Activated gamma-delta T cell treated with Interleukin-2 at 50 U/mL for 16 hours (primary cell): ENCODE measurements at places on chromosomes 1 and 21.

- DNase-seq: no peak
Measured at GRCh38 chr21:37564924-37565529, 198.5 kb downstream of the DYRK1A start.

DNA sequence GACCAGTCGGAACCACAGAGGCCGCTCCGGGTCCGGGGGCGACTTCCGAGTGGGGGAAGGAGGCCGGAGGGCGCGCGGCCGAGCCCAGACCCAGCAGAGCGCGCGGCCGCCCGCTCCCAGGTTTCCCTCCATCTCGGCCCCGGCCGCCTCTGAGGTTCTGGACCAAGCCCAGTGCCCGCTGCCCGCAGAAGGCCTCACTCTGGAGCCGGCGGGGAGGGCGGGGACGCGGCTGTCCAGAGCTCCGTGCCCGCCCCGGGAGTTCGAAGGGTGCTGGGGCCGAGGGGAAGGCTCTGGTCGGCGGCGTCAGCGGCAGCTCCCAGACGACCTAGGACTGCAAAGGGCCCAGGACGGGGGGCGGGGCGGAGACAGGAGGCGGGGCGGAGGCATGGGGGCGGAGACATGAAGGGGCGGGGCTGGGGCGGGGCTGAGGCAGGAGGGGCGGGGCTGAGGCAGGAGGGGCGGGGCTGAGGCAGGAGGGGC is 48.0 kb upstream of the SLC19A1 start:
- peak; percentile 67 for DNase-seq

DNA sequence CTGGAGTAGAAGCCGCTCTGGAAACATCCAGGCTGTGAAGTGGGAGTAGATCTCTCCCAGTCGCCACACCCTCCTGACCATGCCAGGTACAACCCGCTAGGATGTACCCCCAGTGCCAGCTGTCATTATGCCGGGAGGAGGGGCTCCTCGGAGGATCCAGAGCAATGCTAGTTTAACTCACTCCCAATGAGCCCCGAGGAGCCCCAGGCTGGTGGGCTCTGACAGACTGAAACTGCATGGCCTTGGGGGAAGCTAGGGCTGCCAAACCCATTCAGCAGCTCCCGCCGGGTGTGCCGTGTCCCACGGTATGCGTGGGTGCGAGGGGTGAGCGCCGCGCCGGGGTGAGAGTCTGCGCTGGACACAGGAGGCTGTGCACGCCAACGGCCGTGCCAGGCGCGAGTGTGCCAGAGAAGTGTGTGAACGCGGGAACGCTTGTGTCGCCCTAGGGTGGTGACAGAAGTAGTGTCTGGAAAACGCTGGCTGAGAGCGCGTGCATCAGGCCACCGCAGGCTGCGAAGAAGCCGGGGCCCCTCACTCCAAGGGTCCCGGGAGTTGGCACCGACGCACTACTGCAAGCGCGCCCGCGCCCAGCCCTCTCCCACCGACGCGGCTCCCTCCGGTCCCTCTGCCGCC is 177.1 kb upstream of the EDN2 start:
- no peak for DNase-seq

- no peak for DNase-seq
Measured at GRCh38 chr1:13764588-13765332, 64.8 kb downstream of the PRDM2 start.

DNA sequence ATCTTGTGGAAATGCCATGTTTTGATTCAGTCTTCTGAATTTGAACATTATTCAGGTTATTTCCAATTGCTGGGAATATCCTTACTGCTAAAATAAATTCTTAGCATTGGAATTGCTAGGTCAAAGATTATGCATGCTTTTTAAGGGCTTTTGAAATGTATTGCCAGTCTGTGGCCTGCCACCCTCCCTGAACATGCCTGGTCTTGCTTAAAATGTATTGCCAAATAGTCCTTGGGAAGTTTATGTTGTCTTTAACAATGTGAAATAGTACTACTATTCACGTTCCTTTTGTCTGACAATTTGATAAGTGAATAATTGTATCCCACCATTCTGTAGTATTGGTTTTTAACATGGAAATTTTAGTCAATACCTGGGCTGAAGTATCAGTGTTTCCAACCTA is 13.6 kb downstream of the TARDBP start:
- no peak for DNase-seq

- DNase-seq: no peak
Measured at GRCh38 chr1:32816676-32817158, 441 bp downstream of the YARS1 start.

GRCh38 chr21:31260790-31261189 is 83.3 kb downstream of the TIAM1 start:
- DNase-seq: no peak

GRCh38 chr1:30535595-30536325 is 187.6 kb downstream of the MATN1 start:
- DNase-seq: no peak

- no peak for DNase-seq
Measured at GRCh38 chr1:208917723-208918122, 665.8 kb upstream of the CAMK1G start.

DNA sequence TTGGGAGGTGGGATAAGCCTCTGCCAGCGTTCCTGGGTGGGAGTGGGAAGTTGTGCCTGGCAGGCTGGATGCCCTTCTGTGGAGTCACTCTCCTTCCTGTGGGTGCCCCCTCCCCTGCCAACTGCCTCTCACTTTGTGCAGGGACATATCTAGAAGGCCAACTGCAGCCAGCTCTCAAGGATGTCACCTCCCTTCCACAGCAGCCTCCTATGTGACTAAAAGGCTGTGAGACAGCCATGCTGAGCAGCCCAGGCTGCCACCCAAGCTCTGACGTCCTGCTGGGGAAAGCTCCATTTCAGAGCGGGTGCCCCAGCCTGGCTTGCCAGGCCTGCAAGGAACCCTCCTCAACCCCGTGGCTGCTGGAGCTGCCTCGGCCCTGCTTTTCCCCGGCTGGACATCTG is 19.6 kb upstream of the SLC26A9 start:
- no peak for DNase-seq

DNA sequence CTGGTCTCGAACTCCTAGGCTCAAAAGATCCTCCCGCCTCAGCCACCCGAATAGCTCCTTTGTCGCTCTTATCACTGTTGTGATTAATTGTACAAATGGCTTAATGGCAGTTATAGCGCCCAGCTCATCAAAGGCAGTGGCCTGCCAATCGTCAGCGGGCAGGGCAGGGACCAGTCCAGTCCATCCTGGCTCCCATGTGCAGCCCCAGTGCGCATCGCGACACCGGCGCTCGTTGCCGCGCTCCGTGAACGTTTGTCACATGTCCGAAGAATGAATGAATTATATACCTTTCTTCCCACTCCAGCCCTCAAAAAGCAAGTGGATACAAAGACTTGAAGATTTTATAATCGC is 18.4 kb downstream of the MTX1 start:
- DNase-seq: no peak

GRCh38 chr1:33527934-33528333 is 55.5 kb downstream of the ZSCAN20 start:
- no peak for DNase-seq

DNA sequence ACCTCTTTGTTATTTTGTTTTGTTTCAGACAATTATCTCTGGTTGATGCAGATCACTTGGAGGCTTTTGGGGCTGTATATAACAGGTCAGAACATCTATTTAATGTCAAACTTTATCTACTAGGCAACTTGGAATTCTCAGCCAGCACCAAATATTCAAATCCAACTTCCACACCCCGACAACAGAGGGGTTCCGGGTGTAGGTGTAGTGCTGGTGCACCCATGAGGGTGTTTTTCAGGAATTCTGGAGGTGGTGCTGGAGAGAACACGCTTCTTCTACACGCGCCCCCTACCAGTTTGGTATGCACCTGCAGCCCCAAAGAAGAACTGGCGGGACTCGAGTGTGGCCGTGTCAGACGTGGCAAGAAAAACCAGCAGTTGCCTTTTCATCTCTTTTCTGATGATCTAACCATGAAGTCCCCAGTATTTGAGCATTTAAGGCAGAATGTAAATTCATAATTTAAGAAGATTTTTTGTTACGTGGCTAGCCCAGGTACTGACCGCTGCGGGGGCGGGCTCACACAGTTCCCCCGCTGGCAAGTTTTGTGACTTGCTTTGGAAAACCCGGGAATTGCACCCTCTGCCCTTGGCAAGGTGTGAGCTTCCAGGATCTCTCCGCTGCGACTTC is 462 bp upstream of the TLCD4 start:
- DNase-seq: peak; percentile 20

GRCh38 chr1:53410100-53410541 is 49.1 kb upstream of the DMRTB1 start:
- peak; percentile 68 for DNase-seq

- no peak for DNase-seq
Measured at GRCh38 chr1:176559474-176559873, 96.5 kb downstream of the PAPPA2 start.

DNA sequence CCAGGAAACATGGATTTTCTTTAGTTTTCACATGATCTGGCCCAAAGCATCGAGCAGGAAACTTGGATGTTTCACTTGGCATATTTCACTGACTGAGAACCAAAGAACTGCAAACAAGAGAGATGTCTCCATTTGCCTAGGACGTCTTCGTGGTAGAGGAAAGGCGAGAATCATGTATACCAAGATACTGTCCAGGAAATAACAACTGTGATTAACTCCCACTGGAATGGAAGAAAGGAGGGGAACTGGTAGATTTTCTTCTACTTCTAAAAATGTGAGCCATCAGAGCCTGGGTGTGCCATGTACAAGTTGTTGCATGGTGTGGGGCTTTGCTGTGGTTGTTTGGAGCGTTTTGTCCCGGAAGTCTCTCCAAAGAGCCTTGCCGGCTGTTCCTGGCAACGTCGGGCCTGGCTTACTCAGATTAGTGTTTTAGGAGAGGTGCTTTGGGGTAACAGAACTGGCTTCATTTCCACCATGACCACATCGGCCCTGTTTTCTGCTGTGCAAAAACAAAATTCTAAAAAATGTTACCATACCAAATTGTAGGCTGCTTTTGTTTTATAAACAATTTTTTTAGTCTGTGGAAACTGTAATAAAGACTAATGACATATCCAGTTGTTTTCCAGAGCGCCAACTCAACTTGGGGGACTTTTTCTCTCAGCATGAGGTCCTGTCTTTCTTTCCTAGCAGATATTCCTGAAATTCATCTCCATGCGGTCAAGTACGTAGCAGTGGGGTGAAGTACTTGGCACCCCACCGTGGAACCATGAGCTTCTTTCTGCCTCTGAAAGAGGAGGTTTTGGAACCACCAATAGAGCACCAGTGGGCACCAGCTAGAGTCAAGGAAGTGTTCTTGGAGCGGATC is 118.3 kb downstream of the TM2D1 start:
- no peak for DNase-seq
